ENCODE measurements at places on chromosomes 4 and X. TPM values are rescaled to one million over a fixed set of nuclear protein-coding genes. Genes with fewer than 3 reads are reported as not detected.
A peak's percentile ranks its signal among the peaks of the same experiment; 100 is the strongest.

GRCh38 chr4:26319949-26320537 lies 771 bp upstream of the RBPJ start:
- DNase-seq = no peak

GRCh38 chr4:112321776-112322684 lies 24.9 kb downstream of the ALPK1 start:
- DNase-seq = peak; percentile 22

Gene DCAF8L2
- total RNA-seq = not detected

- peak; percentile 62 for DNase-seq
Observed at GRCh38 chr4:141133146-141133998, at the start of gene RNF150. Gene RNF150, minus strand, starts transcription at chr4:141133469.

DNA sequence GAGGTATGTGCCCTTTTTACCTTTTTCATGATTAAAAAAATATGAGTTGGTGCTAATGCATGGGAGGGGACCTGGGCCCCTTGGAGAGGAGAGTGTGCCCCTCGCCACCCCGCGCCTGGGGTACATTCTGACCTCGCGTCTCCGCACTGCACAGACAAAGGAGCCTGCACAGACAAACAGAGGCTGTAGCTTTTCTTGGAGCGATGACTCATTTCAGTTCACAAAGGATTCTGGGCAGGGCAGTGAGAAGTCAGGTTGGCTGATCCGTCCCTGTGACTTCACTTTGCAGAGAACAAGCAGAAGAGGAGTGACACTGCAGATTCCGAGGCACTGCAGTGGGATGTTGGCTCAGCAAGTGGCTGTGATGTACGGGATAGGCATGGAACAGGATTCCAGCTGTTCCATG lies 82.9 kb downstream of the STOX2 start:
- peak; percentile 65 for DNase-seq

Gene PLS3
- 69.4 TPM for total RNA-seq

GRCh38 chr4:7829652-7830580 lies 109.7 kb downstream of the AFAP1 start:
- no peak for DNase-seq

Gene GAGE1
- total RNA-seq = not detected

GRCh38 chr4:142596595-142596994 lies 249.5 kb downstream of the INPP4B start:
- no peak for DNase-seq

Gene AWAT2
- not detected for total RNA-seq

DNA sequence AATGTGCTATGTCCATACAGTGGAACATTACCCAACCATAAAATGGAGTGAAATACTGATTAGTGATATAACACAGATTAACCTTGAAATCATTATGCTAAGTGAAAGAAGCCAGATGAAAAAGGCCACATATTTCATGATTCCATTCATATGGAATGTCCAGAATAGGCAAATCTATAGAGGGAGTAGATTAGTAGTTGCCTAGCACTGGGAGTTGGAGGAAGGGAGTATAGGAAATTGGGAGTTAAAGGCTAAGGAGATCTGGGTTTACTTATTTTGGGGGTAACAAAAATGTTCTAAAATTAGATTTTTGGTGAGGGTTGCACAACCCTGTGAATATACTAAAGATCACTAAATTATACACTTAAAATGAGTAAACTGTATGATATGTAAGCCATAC lies 26.8 kb downstream of the ENOX2 start:
- DNase-seq = no peak

GRCh38 chrX:38985375-38985774 lies 184.1 kb downstream of the MID1IP1 start:
- no peak for DNase-seq

GRCh38 chr4:82930848-82931755 lies 30.6 kb downstream of the THAP9 start:
- DNase-seq = no peak

Gene RASSF6
- total RNA-seq = 4.6 TPM

- DNase-seq = no peak
Observed at GRCh38 chrX:99010957-99011356, 1399.1 kb downstream of the PCDH19 start.

Gene RTL9
- not detected for total RNA-seq

- DNase-seq = no peak
Observed at GRCh38 chrX:132409780-132410556, 78.9 kb downstream of the MBNL3 start.

- DNase-seq = no peak
Observed at GRCh38 chr4:24800325-24800895, 5.0 kb downstream of the SOD3 start.

DNA sequence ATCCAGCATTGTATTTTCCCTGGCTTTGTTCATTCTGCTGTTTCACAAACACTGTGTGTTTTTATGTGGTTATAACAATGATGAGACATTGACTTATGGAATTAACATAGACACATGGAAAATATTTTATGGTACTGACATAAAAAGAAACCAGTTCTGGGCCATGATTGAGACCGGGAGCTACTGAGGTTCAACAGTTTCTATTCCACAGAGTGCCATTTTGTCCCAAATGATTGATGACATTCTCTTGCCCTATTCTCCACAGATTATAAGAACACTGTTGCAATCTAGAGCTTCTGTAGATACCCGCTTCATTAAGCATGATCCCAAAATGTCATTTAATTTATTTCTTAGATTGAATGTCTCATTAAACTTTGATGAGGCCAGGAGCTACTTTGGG lies 326.8 kb downstream of the RPA4 start:
- no peak for DNase-seq

GRCh38 chrX:123917069-123917468 lies 44.4 kb upstream of the STAG2 start:
- no peak for DNase-seq

DNA sequence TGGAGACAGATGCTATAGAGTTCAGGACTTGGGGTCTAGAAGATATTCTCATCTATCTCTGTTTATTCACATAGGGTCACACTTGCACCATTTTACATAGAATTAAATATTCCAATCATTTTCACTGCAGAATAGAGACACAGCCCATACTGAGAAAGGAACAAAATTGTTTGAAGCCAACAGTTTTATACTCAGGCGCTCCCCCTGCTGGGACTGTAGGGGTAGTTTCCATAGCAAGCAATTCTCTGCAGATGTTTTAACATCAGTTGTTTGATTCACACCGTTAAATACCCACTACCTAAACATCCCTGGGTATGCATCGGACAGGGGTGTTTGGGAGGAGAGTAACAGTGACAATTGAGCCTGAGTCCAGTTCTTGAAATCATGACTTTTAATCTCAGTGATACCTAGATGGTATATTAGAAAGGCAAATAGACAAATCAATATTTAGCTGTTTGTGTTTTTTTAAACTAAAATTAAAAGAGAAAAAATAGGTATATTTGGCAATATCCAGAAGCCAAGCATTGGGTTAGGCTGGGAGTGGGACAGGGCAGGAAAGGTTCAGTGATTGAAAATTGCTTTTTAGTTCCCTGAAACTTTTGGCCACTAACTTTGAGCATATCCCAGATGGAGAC lies 33.8 kb downstream of the LONRF3 start:
- no peak for DNase-seq

Gene CPE
- total RNA-seq = 114 TPM

- DNase-seq = no peak
Observed at GRCh38 chr4:29536745-29537144, 1183.4 kb upstream of the PCDH7 start.

Gene PPP1R2C
- total RNA-seq = not detected

DNA sequence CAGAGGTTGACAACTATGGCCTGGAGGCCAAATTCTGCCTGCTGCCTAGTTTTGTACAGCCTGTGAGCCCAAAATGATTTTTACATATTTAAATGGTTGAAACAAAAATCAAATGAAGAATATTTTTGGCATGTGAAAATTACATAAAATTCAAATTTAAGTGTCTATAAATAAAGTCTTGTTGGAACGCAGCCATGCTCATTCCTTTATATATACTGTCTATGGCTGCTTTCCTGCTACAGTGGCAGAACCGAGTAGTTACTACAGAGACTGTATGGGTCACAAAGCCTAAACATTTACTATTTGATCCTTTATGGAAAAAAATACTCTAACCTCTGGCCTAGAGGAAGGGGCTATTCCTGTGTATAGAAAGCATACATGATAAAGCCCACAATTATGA lies 290.4 kb downstream of the GLUD2 start:
- DNase-seq = no peak

GRCh38 chrX:148069759-148070503 lies 88.8 kb downstream of the FMR1NB start:
- no peak for DNase-seq

GRCh38 chr4:6362896-6363295 lies 93.2 kb downstream of the WFS1 start:
- no peak for DNase-seq

DNA sequence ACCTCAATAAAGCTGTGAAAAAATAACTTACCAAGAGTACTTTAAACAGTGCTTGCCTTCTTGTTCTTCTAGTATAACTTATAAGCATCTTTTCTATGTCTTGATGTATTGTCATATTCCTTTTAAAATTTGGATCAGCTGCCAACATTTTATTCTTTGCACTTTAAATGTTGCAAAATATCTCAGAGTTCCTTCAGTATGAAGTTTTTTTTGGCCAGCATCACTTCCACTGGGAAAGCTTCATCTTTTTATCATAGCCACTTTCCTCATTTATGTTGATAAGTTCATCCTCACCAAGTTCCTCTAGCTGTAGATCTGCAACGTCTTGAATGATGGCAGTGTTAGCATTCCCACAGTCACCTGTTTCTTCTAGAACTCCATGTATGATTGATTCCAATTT lies 24.2 kb downstream of the CXorf58 start:
- no peak for DNase-seq

- DNase-seq = no peak
Observed at GRCh38 chr4:144808034-144808433, 162.1 kb downstream of the HHIP start.

DNA sequence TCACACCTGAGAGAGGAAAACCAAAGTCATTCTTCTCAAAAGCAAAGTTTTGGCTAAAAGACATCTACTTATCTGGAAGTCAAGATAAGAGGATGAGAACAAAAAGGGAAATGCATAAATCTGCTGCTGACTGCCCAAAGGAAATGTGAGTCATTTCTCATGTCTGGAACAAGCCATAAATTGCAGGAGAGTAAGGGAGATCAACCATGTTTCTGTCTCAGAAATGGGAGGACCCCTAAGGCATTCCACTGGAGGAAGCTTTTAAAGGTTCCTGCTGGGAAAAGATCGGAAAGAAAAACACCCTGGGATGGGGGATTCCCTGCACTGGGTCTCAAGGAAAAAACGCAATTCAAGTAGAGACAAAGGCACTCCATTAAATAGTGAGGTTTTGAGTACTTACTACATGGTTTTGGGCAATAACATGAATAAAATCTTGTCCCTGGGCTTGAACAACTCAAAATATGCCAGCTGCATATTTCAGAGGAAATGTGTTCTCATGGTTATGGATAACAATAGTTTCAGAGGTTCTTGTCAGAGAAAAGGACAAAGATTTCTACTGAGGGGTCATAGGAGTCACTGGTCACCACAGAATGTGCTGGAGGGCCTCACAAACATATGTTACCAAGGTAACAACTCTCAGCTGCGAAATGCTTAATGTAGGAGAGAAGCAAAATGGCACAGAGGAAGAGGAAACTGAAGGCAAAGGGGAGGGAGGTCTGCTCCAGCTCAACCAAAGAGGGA lies 19.3 kb downstream of the GPR143 start:
- no peak for DNase-seq

DNA sequence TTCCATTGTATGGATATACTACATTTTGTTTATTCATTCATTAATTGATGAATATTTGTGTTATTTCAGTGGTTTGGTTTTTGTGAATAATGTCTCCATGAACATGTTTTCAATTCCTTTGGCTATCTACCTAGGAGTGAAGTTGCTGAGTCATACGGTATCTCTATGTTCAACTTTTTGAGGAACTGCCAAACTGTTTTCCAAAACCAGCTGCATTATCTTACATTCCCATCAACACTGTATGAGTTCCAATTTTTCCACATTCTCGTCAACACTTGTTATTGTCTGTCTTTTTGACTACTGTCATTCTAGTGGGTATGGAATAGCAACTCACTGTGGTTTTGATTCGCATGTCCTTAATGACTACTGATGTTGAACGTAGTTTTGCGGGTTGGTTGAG lies 388.6 kb upstream of the MAGEB2 start:
- DNase-seq = no peak

GRCh38 chr4:17336524-17336961 lies 175.3 kb downstream of the QDPR start:
- no peak for DNase-seq

Gene NCBP2L
- not detected for total RNA-seq

GRCh38 chrX:10395179-10395578 lies 225.2 kb downstream of the MID1 start:
- DNase-seq = no peak

GRCh38 chr4:54840992-54841768 lies 183.4 kb downstream of the KIT start:
- no peak for DNase-seq

GRCh38 chrX:152537373-152537772 lies 86.3 kb upstream of the GABRA3 start:
- DNase-seq = no peak

Gene MED28
- 19.7 TPM for total RNA-seq

Gene SLC25A43
- total RNA-seq = 16.3 TPM

Gene PRRG1
- total RNA-seq = 15.2 TPM

Gene VCX3A
- total RNA-seq = not detected

Gene USP26
- not detected for total RNA-seq

Gene MYL5
- total RNA-seq = 7.9 TPM

Gene CDS1
- total RNA-seq = 1.1 TPM

Gene TRIM61
- 0.33 TPM for total RNA-seq

Gene NXF2
- not detected for total RNA-seq

Gene STPG2
- total RNA-seq = 3.8 TPM

- DNase-seq = no peak
Observed at GRCh38 chr4:112518675-112519074, 2.7 kb upstream of the NEUROG2 start.

GRCh38 chr4:26141911-26142638 lies 178.7 kb upstream of the RBPJ start:
- no peak for DNase-seq

DNA sequence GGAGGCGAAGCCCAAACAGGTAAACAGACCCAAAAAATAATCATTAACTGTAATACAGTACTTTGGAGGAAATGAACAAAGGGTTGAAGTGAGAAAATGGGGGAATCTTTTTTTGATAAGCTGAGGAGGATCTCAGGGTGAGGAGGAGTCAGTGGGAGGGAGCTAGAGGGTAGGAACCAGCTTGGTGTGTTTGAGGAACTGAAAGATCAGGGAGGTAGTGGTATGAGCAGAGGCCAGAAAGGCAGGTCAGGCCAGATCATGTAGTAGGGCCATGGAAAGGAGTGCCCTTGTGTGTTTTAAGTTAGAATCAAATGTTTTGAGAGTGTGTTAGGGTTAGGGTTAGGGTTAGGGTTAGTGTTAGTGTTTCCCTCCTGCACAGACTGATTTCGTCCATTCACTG lies 48.8 kb downstream of the PPP2R2C start:
- no peak for DNase-seq

Gene SCFD2
- 22.8 TPM for total RNA-seq
